Pulmonary artery endothelial cell (primary cell): ENCODE measurements at places on chromosomes 3 and 15. TPM values are rescaled to one million over a fixed set of nuclear protein-coding genes. Genes with fewer than 3 reads are reported as not detected.

The CTXN2 gene
- under 0.01 TPM in 1 of 2 replicates, not detected in the other for total RNA-seq

The SEC22A gene
- 40.4 and 40.7 TPM in 2 replicates for total RNA-seq

The SLC28A1 gene
- total RNA-seq, result not detected in 2 replicates

The TRIM69 gene
- total RNA-seq, result 7.2 and 18.5 TPM in 2 replicates

The SAXO2 gene
- 0.11 and 0.33 TPM in 2 replicates for total RNA-seq

The TPRG1 gene
- total RNA-seq, result 0.13 TPM in 1 of 2 replicates, not detected in the other

The PCSK6 gene
- 0.04 and 0.26 TPM in 2 replicates for total RNA-seq

The NOX5 gene
- under 0.01 TPM in 1 of 2 replicates, not detected in the other for total RNA-seq

The PP2D1 gene
- total RNA-seq, result not detected in 2 replicates

The PAQR5 gene
- 0.07 and 0.13 TPM in 2 replicates for total RNA-seq

The XCR1 gene
- not detected in 2 replicates for total RNA-seq

The ALDH1A2 gene
- total RNA-seq, result 4.0 and 91.0 TPM in 2 replicates

The TGM5 gene
- total RNA-seq, result not detected in 2 replicates

The MEGF11 gene
- under 0.01 TPM in 1 of 2 replicates, not detected in the other for total RNA-seq

The LXN gene
- total RNA-seq, result 161 and 179 TPM in 2 replicates

The TICRR gene
- 3.2 and 9.2 TPM in 2 replicates for total RNA-seq
